ENCODE measurements at places on chromosomes 11 and 22. TPM values are rescaled to one million over a fixed set of nuclear protein-coding genes. Genes with fewer than 3 reads are reported as not detected.

- no peak for DNase-seq
Observed at GRCh38 chr11:11860103-11860979, 18.6 kb downstream of the USP47 start.

Gene TMEM45B
- not detected for total RNA-seq

Gene ALKBH3
- total RNA-seq, result 39.2 TPM

GRCh38 chr22:25083807-25084200 lies 115.9 kb upstream of the CRYBB3 start:
- DNase-seq, result no peak

Gene PRRG4
- total RNA-seq, result 0.33 TPM

DNA sequence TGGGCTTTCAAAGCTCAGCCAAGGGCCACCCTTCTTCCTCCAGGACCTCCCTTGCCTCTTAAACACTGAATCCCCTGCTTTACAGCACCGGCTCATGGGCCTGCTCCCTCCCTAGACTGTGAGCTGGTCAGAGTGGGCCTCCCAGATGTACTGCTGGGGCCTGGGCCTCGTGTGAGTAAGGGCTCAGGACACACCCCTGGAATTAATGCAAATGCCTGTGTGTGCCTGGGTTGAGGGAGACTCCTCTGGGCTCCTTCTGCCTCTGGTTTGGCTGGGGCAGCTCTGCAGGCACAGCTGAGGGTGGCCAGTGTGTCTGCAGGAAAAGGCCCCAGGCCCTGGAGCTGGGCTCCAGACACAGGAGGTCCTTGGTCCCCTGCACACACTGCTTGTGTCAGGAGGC lies 24.2 kb downstream of the ALX4 start:
- DNase-seq, result no peak

All from HT1080 (cell line).